Fibroblast of villous mesenchyme (primary cell): ENCODE measurements at places on chromosomes 2 and 18. TPM values are rescaled to one million over a fixed set of nuclear protein-coding genes. Genes with fewer than 3 reads are reported as not detected.

CIB4 gene
- not detected in 2 replicates for total RNA-seq

NDUFAF7 gene
- total RNA-seq, result 9.7 and 13.0 TPM in 2 replicates

ELOA2 gene
- not detected in 2 replicates for total RNA-seq

DNA sequence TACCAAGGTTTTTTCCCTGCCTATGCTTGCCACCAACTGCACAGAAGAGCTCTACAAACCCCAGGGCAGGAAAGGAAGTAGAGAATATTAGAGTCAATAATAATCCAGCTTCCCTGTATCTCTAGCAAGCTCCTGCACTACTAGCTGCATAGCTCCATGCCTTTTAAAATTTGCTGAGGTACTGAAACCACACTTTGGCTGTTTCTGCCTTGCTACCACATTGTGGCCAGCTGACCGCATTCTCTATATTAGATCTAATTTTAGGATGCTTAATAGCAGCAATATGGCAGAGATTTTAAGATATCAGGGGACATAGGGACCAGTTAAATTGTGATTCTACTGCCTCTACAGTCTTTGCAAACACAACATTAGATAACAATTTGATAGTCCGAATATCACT lies 534.6 kb downstream of the MBD2 start:
- DNase-seq, result no peak

- no peak for DNase-seq
Observed at GRCh38 chr2:25743132-25743830, 69.9 kb upstream of the DTNB start.

- no peak for DNase-seq
Observed at GRCh38 chr2:158315000-158315399, 141.6 kb downstream of the CCDC148 start.

DNA sequence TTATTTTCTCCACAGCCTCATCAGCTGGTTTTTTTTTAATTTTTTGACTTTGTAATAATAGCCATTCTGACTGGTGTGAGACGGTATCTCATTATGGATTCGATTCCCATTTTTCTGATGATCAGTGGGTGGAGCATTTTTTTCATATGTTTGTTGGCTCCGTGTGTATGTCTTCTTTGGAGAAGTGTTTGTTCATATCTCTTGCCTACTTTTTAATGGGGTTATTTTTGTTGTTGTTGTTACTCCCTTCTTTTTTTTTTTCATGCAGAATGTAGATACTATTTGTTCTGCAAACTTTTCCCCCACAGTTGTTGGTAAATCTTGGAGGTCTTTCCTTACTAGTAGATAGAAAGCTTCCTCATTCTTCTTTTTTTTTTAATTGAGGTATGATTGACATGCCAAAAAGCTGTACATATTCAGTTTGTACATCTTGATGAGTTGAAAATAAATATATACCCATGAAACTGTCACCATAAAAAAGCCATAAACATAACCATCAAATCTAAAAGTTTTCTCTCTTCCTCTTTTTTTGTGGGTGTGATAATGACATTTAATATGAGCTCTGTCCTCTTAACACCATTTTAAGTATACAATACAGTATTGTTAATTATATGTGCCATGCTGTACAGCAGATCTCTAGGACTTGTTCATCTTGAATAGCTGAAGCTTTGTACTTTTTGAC lies 21.8 kb upstream of the NT5DC4 start:
- no peak for DNase-seq

- DNase-seq, result no peak
Observed at GRCh38 chr2:25757906-25758305, 84.5 kb upstream of the DTNB start.

DNA sequence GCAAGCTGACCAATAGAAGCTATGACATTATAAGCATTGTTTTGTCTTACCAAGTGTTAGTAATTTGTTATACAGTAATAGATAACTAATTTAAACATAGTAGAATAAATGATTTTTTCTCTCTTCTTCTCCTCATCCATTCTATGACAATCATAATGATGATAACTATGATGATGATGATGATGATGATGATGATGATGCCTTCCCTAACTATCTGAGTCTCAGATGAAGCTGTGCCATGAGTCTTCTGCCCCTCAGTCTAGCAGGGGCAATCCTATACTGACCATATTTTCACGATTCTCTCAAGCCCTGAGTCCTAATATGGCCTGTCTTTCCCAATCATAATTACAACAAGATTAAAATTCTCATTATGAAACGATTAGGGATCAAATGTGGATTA lies 1369.0 kb downstream of the LRP1B start:
- DNase-seq, result no peak

DNA sequence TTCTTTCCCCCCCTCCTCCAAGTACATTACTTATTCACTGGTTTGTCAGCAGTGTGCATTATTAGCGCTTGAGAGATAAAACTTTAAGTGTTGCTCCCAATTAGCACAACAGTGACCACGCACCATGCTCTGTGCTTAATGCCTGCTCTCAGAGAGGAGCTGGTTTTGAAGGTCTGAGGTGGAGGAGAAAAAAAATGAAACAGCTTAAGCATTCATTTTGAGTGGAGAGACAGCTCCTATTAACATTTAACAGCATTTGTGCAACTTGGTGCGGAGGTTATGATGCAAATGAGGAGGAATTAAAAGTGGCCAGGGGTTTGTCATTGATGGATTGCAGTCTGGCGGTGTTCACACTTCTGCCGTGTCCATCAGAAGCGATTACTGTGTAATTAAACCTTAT lies 141.8 kb downstream of the FIGN start:
- DNase-seq, result no peak

DNA sequence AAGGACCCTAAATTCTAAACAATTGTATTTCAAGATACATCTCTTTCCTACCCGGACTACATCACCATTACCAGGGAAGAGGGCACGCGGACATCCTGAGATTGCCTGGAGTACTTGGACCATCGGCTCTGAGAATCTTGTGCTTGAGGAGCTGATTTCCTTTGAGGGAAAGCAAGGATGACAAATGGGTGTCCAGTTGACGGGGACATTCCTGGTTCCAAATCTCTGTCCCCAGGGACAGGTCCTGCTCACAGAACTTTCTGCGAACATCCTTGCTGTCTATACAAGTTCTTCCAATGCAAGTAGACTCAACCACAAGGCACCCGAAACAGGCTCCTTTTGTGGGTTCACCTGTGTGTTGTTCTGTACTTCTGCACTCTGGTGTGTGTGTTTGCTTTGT lies 289.5 kb upstream of the MYT1L start:
- DNase-seq, result no peak

- no peak for DNase-seq
Observed at GRCh38 chr2:11811036-11811654, 64.7 kb downstream of the LPIN1 start.

- no peak for DNase-seq
Observed at GRCh38 chr2:205689820-205690219, 7.5 kb downstream of the NRP2 start.

DNA sequence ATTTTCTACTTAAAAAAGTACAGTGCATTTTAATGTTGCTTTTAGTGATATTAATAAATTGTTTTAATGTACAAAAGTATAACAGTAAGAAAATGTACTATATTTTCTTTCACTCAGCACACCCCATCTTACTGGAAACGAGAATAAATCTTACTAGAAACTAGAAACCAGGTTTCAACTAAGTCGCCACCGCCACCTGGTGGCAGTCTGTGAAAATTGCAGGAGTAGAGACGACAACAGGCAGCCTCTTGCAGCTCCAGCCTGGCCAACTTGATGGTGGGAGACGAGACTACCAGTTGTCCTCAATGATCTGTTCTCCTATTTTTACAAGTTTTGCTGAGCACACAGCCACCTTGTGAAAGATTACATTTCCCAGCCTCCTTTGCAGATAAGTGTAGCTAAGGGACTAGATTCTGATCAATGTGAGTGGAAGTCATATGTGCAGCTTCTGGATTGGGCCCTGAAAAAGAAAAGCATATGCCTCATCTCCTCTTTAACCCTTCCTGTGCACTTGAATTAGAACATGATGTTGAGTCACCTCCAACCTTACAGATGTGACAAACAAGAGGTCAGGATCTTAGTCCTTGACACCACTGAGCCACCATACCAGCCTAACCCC lies 8.7 kb downstream of the OTOF start:
- DNase-seq, result peak; percentile 59

DNA sequence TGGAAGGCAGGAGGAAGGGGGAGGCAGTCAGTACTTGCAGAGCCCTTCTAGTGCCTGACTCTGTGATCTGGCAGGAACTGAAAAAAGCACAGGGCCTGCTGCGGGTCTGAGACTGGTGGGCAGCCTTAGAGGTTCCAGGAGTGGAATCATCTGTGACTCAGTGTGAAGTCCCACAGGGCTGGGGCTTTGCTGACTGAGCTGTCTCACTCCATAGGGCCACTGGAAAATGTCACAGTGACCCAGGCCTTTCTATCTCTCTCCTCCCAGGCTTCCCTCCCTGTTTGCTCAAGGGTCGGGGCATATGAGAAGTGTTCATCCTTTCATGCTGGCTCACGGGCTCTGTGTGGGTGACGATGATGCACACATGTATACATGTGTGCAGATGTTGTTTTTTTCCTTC lies 47.1 kb upstream of the ZFP36L2 start:
- DNase-seq, result no peak

DNA sequence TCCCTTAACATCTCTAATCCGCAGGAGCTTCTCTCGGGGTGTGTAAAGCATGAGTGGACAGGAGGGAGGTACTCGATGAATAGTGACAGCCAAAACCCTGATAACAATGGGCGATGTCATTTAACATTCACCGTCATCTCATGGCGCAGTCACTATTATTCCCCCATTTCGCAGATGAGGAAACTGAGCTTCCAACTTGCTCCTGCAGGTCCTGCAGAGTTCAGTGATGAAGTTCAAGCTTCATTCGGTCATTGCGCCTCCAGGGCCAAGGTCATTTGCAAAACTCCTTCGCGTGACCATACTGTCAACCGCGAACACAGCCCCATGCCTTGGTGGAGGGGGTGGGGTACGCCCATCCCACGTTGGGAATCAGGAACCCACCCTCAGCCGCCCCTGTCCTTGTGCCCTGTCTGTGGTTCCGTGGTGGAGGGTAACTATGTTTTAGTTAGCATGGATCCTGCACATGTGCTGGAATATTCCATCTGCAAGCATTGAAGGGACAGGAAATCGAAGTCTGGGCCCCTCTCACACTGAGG lies 215.5 kb downstream of the TFCP2L1 start:
- DNase-seq, result no peak
